ENCODE measurements at places on chromosomes 6 and 20.

DNA sequence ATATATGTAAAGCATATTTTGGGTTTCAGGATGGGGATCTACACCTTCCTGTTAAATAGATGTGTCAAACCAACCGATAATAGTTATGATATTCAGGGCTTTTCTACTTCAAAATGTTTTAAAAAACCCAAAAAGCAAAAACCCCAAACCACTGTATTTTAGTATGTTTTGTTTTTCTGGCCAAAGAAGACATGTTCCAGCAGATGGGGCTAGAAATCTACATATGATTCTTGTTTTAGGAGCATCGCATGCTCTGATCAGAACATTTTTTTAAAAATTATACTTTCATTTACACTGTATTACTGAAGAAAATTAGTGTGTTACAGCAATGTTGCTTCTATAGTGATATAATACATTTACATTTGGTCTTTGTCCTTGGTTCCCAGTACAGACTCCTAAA is 11.0 kb downstream of the RMND1 start:
- DNase-seq: no peak

DNA sequence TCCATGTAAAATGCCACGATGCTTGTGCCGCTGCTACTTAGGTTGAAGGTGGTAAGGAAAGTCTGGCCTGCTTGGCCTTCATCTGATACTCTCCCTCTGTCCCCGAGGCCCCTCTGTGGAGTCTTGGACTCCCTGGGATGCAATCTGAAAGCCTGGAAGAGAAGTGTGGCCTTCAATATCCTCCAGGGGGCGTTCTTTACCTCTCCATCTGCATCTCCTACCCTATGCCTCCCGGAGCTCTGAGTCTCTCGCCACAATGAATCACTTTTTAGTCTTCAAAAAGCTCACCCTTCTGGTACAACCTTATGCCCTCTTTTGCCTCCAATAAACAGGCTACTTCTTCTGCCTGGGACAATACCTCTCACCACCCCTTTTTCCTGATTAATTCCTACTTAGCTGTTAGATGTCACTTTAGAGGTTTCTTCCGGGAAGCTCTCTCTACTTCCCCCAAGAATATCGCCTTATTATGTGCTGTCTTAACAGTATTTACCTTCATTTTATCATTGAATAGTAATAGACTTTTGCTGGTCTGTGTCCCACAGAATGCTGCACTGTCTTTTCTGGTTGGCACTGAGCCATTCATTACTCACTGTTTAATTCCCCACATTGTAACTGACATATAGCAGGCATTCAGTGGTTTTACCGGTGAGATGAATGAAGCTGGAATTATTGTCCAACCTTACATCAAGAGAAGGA is 13.9 kb upstream of the ATG5 start:
- DNase-seq: peak; percentile 8

DNA sequence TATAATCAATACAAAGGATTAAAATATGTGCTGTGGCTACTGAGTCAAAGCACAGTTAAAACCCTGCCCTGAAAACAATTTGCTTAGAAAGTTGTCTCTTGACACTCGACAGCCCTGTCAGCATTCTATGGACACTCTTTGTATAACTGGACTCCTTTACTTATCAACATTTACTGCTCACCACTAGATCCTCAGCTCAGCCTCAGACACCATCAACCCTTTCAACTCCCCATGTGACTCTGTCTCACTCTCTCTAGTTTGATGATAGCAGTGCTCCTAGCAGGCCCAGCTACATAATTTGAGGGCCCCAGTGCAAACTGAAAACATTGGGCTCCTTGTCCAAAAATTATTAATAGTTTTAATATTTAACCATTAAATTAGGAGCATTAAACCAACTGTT is 181.8 kb downstream of the TENT5A start:
- no peak for DNase-seq

DNA sequence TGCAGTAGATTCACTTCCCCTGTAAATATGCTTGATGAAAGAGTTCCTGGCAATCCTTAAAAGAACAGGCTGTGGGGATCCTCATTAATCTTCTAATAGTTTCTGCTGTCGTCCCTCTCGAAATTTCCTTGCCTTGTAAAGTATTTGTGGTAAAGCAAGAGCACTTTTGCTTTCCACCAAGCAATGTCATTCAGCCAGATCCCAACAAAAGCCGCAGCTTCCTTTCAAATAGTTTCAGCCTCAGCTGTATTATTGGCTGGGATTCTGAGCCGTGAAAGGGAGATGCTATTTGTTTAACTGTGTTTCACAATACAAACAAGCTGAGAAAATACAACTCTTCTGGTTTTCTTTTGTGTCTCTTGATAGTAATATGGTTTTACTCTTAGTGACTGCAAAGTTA is 48.9 kb upstream of the EPHA7 start:
- DNase-seq: no peak

DNA sequence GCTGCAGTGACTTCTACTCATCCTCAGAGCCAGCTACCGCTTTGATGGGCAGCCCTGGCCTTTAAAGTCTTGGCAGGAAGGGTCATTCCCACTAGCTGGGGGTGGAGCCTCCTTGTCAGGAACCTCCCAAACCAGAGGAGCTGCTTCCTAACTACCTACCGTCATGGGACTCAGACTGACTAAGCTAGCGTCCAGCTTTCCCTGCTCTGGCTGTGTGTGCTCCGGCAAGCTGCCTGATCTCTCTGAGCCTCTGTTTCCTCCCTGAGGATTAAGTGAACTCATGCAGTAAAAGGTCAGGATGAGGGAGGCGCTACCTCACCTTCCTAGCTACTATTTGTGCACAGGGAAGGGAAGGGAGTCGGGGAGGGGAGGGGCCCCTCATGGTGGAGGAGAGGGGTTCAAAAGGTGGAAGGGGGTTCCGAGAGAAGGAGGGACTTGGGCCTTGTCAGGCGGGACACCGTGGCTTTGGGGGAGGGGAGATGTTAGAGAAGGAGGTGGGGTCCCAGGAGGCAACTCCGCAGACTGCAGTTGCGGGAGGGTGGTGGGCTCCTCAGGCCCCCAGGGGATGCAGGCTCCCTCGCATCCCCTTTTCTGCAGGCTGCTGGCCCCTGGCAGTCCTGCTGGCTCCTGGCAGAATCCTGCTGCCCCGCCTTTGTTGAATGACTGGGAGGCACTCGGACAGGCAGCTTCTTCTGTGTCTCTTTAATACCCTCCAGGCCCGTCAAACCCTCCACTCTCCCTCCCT is 9.8 kb downstream of the DUSP15 start:
- DNase-seq: no peak

- DNase-seq: no peak
These were observed 9.9 kb upstream of the PI16 start for GRCh38 chr6:36944650-36945049.

- no peak for DNase-seq
These were observed 40.5 kb upstream of the BHLHE23 start for GRCh38 chr20:63047267-63047666.

Data from stimulated activated CD4-positive, alpha-beta T cell treated with anti-CD3 and anti-CD28 coated beads, Interleukin-4, amount 100 ng/mL, for 4 hours (primary cell).